ENCODE measurements at places on chromosomes 3 and 15.
A peak's percentile ranks its signal among the peaks of the same experiment; 100 is the strongest.

GRCh38 chr3:8578282-8578681, 66.3 kb downstream of the SSUH2 start:
- DNase-seq = no peak

- no peak for DNase-seq
Measured at GRCh38 chr15:84113919-84114318, 121.7 kb upstream of the GOLGA6L4 start.

GRCh38 chr3:115239717-115240116, 92.6 kb upstream of the ZBTB20 start:
- DNase-seq = no peak

GRCh38 chr3:154384479-154384878, 45.5 kb downstream of the GPR149 start:
- DNase-seq = no peak

- no peak for DNase-seq
Measured at GRCh38 chr3:23648326-23648995, 157.3 kb upstream of the UBE2E1 start.

- DNase-seq = no peak
Measured at GRCh38 chr3:51673181-51673801, 2.2 kb downstream of the TEX264 start.

DNA sequence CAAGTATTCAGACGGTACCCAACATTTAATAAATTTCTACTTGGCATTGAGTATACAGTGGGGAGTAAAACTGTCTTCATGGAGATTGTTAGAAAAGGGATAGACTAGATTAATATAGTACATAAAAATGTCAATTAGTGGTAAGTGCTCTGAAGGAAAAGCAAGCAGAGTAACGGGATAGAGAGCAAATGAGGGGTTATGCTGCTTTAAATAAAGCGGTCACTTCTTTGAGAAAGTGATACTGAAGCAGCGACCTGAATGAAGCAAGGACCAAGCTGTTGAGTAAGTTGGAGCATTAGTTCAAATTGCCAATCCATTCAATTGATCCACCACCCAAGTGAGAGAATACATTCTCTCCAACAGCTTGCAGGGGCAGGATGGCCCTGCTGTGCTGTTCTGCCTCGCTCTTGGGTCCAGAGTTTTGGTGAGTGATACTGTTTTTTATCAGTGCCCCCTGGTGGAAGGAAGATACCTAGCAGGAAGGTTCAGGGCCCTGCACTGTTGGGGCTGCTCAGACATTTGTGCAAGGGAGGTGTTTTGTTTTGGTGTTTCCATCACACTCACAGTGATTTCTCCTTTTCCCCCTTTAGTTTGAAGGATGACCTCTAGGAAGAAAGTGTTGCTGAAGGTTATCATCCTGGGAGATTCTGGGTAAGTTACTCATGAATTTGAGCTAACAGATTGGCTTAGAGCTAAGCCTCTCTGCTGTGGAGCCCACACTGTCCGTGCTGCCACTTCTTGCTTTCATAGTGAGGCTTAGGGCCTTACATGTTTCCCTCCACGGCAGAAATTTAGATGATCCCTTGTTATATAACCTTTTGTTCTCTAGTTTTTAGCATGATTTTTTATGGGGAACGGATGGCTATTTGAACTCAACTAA, 69.0 kb downstream of the RAB7A start:
- DNase-seq = peak; percentile 45

Measured in activated CD4-positive, alpha-beta T cell treated with anti-CD3 and anti-CD28 coated beads, Interleukin-2, amount 50 U/mL, for 4 hours (primary cell).